Renal cortical epithelial cell (primary cell): ENCODE measurements at places on chromosomes 2 and 18. TPM values are rescaled to one million over a fixed set of nuclear protein-coding genes. Genes with fewer than 3 reads are reported as not detected.

The LIPG gene
- 61.1 and 61.4 TPM in 2 replicates for total RNA-seq

The KCNG3 gene
- 0.15 TPM in 1 of 2 replicates, not detected in the other for total RNA-seq

The FHL2 gene
- 143 and 751 TPM in 2 replicates for total RNA-seq

The TOGARAM2 gene
- total RNA-seq: not detected in 2 replicates

The IL36B gene
- total RNA-seq: not detected in 2 replicates

The SLC9A2 gene
- total RNA-seq: 0.25 and 6.4 TPM in 2 replicates

The SF3B6 gene
- 133 and 207 TPM in 2 replicates for total RNA-seq

The UCN gene
- 0.70 TPM in 1 of 2 replicates, not detected in the other for total RNA-seq

- DNase-seq: no peak
Observed at GRCh38 chr2:215059724-215060123, 78.7 kb downstream of the ABCA12 start.

DNA sequence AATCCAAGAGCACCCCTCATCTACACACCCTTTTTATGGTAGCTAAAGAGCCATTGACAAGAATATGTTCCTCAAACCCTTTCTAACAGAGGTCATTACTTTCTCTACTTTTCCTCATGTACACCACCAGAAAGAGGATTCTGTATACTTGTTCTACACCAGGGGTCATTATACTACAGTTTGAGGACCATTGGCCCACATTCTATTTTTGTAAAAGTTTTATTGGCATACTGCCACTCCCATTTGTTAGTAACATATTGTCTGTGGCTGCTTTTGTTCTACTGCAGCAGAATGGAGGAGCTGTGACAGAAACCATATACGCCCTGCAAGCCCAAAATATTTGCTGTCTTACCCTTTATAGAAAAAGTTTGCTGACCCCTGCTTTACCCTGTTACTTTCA is 14.3 kb downstream of the HTR2B start:
- DNase-seq: peak; percentile 45

GRCh38 chr2:170772295-170772694 is 2.1 kb downstream of the ERICH2 start:
- DNase-seq: no peak

DNA sequence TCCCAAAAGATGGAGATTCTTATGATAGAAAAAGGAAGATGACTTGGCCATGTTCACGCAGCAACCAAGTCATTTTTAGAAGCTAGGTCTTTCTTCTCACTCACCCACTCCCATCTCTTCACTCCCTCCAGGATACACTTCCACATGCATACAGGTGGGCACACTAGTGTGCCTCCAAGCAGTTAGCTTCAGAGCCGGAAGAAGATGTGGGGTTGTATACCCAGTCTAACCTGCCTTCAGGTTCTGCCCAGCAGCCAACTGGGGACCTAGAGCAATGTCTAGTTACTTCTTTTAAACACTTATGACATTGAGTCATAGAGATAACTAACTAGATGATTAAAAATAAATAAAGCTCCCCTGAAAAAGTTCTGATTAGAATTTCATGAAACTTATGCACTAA is 21.8 kb upstream of the TANK start:
- peak; percentile 51 for DNase-seq

GRCh38 chr2:176473851-176474250 is 204.6 kb downstream of the MTX2 start:
- DNase-seq: no peak

GRCh38 chr18:36610661-36611060 is 218.1 kb downstream of the TPGS2 start:
- no peak for DNase-seq

- DNase-seq: no peak
Observed at GRCh38 chr2:187447336-187447735, 716 bp downstream of the CALCRL start.

DNA sequence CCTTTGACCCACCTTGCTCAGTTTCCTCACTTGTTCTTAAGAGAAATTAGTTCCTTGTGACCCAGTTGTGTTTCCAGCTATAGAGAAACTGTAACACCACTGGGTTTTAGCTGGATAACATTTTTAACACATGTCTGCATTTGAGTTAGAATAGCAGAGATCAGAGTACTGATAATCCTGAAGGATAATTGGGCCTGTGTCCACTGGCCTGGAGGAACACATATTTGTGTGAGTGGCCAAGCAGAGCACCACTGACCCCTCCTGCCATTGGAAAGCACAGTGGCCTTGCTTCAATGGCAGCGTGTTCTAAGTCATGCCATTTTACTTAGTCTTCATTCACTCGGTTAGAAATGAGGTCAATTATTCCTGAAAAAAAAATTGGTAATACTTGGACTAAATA is 42.6 kb downstream of the PKP4 start:
- no peak for DNase-seq

DNA sequence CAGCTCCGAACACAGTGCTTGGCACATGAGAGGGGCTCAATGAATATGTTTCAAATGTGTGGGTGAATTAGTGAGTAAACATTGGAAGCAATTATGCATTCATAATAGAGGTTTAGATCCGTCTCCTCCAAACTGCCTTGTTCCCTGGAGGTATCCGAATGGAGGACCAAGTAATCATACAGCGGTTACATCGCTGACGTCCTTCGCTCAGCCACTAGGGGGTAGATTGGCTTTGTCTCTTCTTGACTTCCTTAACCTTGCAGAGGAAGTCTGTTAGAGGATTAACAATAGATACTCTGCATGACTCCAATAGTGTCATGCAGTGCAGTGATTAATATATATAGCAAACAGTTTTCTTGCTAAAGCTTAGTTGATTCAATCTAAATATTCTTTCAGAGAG is 517.0 kb downstream of the PTPRM start:
- peak; percentile 28 for DNase-seq

GRCh38 chr18:60978338-60978737 is 354.9 kb upstream of the CDH20 start:
- DNase-seq: peak; percentile 94

- DNase-seq: no peak
Observed at GRCh38 chr18:78664848-78665247, 314.8 kb upstream of the SALL3 start.

DNA sequence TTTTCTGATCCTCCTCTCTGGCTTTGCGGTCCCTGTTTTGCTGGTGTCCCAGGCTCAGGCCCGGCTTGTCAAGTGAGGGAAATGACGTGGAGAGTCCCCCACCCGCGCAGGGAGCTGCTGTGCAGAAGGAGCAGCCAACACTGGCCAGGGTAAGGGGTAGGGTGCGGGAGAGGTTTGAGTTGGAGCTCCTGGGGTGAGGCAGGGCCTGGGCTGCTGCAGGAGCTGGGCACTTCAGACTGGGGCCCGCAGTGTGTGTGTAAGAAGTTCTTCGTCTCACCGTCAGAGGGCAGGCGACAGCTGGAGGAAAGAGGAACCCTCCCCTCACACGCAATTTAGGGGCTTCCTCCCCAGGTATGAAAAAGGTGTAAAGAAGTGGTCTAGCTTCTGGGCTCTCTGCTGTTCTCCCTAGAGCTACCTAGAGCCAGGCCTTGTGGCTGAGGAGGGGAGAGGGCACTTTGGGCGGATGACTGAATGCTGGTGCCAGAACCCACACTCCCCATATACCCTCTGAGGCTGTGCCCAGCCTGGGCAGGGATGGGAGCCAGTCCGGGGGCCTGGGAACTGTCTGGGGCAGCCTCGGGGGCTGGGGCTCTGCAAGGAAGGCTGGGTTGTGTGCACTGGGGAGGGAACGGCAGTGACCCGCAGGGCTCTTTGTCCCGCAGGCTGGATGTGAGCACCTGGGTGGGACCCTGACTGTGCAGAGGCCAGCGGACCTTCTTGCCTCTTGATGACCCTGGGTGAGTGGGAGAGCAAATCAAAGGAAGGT is 11.8 kb downstream of the CELF4 start:
- no peak for DNase-seq

DNA sequence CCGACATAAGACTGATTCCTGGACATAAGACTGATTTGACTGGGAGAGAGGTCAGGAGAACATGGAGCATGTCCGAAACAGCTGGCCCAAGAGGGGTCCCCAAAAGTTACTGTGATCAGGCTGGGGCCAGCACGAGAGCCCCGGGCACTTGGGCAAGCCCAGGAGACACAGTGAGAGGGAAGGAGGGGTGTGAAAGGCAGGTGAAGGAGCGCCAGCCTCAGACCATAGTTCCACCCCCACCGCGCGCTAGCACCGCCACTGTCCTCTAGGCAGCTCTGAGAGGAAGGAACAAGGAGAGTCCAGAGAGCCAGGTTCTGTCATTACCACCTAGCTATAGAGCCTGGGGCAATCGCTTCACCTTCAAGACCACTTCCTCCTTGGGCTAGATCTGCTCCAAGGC is 78.2 kb upstream of the DAPL1 start:
- no peak for DNase-seq

GRCh38 chr2:64987956-64988419 is 1.2 kb upstream of the SLC1A4 start:
- DNase-seq: no peak

DNA sequence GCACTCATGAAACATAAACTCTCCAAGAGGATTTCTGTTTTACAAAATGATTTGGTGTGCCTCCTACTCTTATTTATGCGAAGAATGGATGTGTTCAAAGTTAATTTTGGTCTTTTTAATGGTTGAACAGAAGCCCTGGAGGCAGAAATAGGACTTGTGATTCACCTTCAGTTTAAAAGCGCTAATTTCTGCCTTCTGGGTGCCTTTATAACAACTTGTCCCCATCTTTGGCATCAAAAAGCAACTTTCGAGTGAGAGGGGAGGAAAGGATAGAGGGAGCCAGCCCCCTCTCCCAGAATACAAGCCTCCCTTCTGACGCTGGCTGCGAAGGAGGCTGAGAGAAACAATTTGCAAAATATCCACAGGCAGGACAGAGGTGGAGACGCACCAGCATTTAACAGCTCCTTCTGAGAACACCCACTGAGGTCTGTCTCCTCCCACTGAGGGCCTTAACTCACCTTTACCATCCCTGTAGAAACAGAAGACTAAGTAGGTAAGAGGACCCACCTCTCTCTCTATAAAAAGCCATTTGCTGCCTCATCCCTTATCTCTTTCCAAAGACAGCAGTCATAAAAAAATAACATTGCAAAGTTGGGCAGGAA is 24.3 kb upstream of the BCL11A start:
- DNase-seq: no peak

- DNase-seq: peak; percentile 58
Observed at GRCh38 chr18:72762515-72763122, 105.2 kb downstream of the NETO1 start.

GRCh38 chr2:196123679-196124373 is 47.6 kb downstream of the STK17B start:
- peak; percentile 25 for DNase-seq

DNA sequence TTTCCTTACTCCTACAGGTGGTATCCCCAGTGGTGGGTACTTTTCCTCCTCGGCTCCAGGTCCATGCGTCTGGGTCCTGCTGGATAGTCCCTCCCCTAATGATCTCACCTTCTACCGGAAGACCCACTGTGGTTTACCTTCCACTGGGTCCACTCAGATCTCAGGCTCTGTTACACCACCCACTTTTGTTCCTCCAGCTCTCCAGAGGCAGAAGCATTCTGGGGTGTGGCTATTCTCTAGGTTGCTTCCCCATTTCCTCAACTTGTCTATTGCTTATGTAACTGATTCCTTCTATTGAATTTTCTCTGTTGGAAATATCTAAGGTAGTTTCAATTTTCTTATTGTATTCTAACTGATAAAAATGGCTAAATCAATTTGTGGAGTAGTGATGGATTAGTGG is 87.6 kb upstream of the GALNT5 start:
- DNase-seq: no peak

- DNase-seq: peak; percentile 61
Observed at GRCh38 chr2:181742922-181743722, 62.8 kb upstream of the NEUROD1 start.

DNA sequence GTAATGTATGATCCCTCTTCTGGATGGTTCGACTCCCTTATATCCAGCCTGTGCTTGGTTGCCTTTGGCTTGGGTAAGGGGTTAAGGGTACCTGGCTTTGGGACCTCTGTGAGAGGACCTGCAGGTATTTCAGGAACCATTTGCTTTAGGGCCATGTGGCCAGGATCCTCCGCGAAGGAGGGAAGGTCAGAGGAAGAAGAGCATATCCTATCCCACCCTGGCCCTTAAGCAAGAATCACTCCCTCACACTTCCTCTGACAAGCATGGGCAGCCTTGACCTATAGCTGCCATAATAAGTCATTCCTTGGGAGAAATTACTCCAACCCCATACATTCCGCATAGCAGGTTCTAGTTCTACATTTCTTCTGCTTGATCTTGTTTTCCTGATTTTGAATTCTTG is 59.1 kb upstream of the TXNDC2 start:
- DNase-seq: no peak

DNA sequence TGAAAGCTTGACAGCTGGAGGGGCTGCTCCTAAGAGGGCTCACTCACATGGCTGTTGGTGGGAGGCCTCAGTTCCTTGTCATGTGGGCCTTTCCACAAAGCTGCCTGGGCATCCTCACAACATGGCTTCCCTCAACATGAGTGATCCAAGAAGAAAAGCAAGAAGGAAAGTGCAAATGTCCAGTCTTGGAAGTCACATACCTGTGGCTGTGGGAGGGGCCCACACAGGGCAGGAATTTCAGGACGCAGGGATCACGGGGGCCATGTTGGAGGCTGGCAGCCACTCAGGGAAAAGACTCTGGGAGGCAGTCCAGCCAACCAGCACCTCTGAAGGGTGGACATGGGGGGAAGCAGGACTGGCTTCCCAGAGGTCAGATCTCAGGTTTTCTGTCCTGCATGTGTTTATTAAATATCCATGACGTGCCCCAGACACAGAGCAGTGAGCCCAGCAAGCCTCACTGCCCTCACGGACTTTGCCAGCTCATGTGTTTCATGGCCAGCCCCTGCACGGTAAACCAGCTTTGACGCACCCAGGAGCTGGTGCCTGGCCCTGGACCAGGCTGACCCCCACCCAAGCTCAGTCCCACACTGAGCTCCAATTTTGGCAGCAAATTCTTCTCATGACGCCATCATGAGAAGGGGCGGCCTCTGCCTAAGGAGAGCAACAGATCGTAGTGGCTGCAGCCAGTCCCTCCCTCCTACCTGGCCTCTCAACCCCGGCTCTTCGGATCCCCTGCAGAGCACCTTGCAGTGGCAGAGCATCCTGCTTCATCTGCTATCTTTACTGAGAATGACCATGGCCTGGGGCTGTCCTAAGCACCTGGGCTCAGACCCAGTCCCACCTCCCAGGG is 34.7 kb upstream of the GPR17 start:
- DNase-seq: no peak

- DNase-seq: peak; percentile 44
Observed at GRCh38 chr2:23241611-23242245, 143.3 kb upstream of the KLHL29 start.

- DNase-seq: no peak
Observed at GRCh38 chr2:43024515-43025011, 201.8 kb downstream of the ZFP36L2 start.

- DNase-seq: no peak
Observed at GRCh38 chr2:106890606-106891005, 4.6 kb upstream of the ST6GAL2 start.

DNA sequence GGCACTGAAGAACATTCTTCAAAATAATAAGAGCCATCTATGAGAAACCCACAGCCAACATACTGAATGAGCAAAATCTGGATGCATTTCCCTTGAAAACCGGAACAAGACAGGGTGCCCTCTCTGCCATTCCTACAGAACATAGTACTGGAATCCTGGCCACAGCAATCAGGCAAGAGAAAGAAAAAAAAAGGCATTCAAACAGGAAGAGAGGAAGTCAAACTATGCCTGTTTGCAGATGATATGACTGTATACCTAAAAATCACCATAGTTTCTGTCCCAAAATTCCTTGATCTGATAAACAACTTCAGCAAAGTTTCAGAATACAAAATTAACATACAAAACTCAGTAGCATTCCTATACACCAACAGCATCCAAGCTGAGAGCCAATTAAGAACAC is 119.5 kb upstream of the PARD3B start:
- no peak for DNase-seq
